Stimulated activated CD8-positive, alpha-beta memory T cell treated with anti-CD3 and anti-CD28 coated beads, Interleukin-15, amount 100 ng/mL, for 4 hours (primary cell): ENCODE measurements at places on chromosomes 12 and 14.

DNA sequence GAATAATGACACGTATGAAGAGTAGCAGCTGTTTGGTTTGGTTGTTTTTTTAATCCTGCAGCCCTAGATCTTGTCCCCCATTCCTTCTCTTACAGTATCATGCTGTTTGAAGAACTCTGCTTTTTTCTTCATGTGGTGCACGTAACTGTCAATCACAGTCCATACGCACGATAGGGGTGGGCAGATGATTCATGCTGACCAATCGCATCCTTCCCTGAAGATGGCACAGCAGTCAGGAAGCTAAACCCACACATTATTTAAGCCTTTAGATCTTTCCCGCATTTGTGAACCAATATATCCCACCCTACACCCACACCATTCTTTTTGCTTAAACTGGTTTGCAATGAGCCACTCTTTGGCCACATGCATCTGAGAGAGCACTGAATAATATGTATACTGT is 158.9 kb upstream of the PLEKHA5 start:
- no peak for DNase-seq

DNA sequence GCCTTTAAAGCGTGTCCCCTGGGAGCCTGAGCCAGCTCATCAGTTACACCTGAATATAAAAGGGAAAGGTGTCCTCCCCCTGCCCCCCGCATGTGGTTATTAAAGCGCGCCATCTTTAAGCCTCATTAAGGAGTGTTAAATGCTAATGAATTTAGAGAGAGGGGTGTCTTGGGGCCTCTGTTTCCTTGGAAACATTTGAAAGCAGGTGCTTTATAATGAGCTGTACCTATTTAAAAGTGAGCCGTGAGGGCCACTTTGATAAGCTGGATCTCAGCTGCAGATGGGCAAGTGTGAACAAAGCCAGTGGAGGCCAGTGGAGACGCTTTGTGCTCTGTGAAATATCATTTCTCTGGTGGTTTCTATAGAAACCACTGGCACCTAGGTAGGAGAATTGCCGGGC is 84.0 kb downstream of the BEGAIN start:
- DNase-seq, result no peak

GRCh38 chr14:64947710-64948611 is 5.4 kb upstream of the GPX2 start:
- DNase-seq, result no peak

GRCh38 chr12:59874781-59875180 is 279.0 kb downstream of the SLC16A7 start:
- DNase-seq, result no peak

- no peak for DNase-seq
Measured at GRCh38 chr14:25431211-25432076, 381.5 kb upstream of the STXBP6 start.

GRCh38 chr12:108459149-108459548 is 55.9 kb upstream of the FICD start:
- DNase-seq, result no peak

DNA sequence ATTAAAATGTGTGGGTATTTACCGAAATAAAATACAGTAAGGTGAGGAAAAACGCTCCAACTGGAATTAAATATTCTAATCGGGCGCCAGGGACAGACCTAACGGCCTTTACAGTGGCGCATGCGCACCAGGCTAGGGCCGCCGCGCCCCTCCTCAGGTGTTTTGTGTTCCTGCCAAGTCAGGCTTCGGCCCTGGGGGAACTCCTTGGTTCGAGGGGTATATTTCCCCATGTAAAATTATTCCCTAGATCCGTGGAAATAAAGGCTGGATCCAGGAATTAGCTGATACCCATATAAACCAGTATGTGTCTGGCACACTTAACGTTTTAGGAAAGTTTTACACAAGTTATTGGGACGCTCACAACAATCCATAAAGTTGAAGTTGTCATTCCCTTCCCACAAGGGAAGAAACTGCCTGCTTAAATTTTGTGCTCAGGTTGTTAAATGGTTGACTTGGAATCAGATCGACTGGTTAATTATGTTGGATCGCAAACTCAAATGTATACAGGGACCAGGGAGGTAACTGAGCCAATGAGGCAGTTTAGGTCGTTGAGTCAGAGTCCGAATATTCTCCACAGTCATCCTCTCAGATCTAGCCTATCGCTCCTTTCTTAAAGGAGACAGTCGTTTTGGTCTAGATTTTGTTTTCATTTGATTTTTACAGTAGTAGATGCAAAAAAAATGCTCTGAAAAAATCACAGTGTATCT is 621 bp upstream of the ANAPC7 start:
- DNase-seq, result peak; percentile 60

- DNase-seq, result no peak
Measured at GRCh38 chr12:119419381-119419780, 84.9 kb downstream of the CCDC60 start.

DNA sequence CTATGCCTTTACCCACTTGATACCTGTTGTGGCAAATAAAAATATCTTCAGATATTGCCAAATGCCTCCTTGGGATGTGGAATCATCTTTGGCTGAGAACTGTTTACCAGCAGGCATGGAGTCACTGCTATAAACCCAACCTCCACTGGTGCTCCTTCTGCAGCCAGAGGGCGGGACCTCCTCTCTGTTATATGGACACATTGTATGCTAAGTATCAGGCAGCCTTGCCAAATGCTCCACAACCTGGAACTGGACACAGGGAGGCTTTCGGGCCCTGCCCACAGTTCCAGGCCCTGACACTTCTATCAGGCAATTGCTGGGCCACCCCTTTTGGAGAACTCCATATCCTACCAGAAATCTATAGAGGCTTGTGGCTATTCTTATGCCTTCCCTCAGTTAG is 201.0 kb downstream of the TMX1 start:
- DNase-seq, result no peak
